Activated naive CD8-positive, alpha-beta T cell treated with anti-CD3 and anti-CD28 coated beads, Interleukin-2, amount 50 U/mL, for 24 hours (primary cell): ENCODE measurements at places on chromosomes 7 and 10.

DNA sequence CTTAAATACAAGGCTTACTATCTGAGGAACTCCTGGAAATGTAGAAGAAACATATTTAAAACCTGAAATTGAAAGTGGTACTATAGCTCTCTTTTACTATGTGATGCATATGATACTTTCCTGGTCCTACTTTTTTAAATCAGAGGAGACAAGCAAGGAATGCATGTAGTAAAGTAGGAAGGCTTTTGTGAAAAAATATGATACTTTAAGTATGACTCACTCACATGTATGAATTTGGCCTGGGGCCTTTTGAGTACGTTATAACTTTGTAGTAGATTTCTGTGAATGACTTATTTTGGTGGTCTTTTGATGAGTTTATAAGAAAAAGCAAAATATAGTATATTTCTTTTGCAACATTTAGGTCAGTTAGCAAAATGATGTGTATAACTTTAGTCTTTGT, 53.8 kb downstream of the TAX1BP1 start:
- DNase-seq: no peak

- no peak for DNase-seq
Observed at GRCh38 chr7:152904698-152905097, 145.1 kb downstream of the ACTR3B start.

GRCh38 chr7:28853150-28853549, 105.0 kb downstream of the TRIL start:
- DNase-seq: no peak

- DNase-seq: no peak
Observed at GRCh38 chr7:38934051-38934450, 25.1 kb upstream of the VPS41 start.
